ENCODE measurements at places on chromosomes 1 and 21. TPM values are rescaled to one million over a fixed set of nuclear protein-coding genes. Genes with fewer than 3 reads are reported as not detected.

The GJA8 gene
- total RNA-seq, result not detected

The RGS5 gene
- total RNA-seq, result 7.0 TPM

The SHISA4 gene
- 63.9 TPM for total RNA-seq

DNA sequence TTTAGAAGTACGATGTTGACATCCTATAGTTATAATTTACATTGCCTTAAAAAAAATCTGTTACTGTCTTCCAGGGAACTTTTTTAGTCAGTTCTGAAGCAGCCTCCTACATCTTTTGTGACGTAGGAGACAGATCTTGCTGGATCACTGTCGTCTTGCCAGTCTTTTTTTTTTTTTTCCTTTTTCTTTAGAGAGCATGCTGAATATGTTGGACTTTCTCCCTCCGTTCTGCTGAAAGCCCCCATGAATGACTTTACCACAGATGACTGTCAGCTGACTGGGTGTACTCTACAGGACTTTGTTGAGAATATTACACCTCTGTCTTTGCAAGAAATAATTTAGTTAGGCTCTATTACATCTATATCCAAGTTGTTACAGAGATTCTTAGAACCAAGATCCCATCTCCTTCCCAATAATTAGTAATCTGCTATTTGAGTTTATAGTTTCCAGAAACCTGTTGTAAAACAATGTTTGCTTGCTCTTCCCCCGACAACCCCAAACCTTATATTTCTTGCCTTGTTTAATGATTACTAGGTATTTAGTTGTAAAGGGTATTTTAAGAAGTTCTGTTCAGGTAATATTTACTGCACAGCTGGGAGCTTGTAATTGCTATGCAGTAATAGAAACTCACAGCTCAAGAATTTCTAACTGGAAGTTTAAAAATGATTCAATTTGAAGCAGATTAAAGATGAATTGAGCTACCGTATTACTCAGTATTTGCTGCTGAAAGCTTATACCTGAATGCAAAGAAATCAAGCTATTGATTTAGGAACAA lies 61.8 kb downstream of the RASAL2 start:
- no peak for DNase-seq

GRCh38 chr1:213154056-213154685 lies 103.1 kb downstream of the RPS6KC1 start:
- DNase-seq, result no peak

- DNase-seq, result peak; percentile 91
Measured at GRCh38 chr1:1406821-1407635, at the start of gene MRPL20. MRPL20 (minus strand) TSS chr1:1407293; CDS start chr1:1407217, 76 bp downstream.

GRCh38 chr21:16363100-16363499 lies 633.3 kb downstream of the USP25 start:
- no peak for DNase-seq

DNA sequence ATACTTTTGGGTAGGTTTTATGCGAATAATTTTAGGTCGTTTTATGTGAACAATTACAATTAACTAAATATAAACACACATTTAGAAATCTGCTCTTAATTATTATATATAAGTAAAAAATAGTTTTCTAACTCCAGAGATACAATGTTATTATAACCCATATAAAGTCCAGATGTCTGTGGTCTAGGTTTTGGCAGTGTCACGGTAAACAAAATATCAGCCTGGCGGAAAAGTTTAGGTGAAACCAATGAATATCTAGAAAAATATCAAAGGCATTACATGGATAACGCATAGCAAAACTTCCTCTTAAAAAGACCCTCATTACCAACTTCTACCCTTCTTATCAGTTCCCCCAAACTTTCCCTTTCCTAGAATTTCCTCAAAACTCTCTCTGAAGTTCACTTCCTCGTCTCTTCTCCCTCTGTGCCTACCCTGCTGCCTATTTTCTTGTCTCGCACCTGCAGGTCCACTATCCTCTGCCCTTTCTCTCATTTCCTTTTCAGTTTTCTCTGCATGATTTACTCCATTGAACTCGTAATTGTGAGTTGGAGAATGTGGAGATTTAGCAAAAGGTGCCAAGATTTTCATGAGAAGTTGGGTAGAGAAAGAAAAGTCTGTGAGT lies 21.8 kb downstream of the VTCN1 start:
- DNase-seq, result no peak

DNA sequence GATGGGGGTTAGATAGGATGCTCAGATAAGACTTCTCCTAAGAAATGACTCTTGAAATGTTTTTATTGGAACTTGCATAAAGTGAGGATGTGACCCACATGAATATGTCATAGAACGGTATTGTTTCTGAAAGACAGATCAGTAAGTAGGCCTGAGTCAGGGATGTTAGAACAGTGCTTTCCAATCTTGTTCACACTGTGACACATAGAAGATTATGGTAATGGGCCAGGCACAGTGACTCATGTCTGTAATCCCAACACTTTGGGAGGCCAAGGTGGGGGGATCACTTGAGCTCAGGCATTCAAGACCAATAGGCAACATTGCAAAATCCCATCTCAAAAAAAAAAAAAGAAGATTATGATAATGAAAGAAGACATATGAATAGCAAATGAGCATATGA lies 32.9 kb downstream of the FMO4 start:
- DNase-seq, result peak; percentile 26

GRCh38 chr1:46372431-46372830 lies 21.7 kb upstream of the FAAH start:
- no peak for DNase-seq

- no peak for DNase-seq
Measured at GRCh38 chr21:14541841-14542490, 4.1 kb downstream of the SAMSN1 start.

DNA sequence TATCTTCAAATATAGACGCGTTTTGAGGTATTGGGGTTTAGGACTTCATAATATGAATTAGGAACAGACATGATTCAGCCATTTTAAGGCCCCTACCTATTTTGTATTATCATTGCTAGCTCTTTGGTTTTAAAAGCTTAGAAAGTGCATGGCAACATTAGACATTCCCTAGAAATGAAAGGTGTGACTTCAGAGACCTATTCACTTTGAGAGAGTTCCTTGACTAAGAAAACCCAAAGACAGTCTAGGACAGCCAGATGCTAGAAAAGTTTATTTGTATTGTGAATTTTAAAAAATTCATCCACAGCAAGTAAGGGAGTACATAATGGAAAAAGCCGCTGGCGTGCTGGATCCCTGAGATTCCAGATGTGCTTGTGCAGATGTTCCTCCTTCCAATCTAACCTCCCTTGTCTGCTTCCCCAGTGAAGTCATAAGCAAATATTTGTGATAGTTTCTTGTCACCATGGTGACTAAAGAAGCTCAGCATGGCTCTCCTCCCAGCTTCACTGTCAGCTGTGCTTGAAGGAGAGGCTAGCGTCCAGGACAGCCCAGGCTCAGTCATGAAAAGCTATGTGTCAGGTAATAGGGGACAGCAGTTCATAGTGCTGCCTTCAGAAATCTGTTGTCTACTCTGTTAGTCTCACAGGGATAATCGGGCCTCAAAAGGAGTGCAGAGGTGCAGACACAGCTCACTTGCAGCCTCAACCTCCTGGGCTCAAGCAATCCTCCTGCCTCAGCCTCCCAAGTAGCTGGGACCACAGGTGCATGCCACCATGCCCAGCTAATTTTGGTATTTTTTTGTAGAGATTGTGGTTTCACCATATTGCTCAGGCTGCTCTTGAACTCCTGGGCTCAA lies 34.8 kb downstream of the KPNA6 start:
- peak; percentile 79 for DNase-seq

DNA sequence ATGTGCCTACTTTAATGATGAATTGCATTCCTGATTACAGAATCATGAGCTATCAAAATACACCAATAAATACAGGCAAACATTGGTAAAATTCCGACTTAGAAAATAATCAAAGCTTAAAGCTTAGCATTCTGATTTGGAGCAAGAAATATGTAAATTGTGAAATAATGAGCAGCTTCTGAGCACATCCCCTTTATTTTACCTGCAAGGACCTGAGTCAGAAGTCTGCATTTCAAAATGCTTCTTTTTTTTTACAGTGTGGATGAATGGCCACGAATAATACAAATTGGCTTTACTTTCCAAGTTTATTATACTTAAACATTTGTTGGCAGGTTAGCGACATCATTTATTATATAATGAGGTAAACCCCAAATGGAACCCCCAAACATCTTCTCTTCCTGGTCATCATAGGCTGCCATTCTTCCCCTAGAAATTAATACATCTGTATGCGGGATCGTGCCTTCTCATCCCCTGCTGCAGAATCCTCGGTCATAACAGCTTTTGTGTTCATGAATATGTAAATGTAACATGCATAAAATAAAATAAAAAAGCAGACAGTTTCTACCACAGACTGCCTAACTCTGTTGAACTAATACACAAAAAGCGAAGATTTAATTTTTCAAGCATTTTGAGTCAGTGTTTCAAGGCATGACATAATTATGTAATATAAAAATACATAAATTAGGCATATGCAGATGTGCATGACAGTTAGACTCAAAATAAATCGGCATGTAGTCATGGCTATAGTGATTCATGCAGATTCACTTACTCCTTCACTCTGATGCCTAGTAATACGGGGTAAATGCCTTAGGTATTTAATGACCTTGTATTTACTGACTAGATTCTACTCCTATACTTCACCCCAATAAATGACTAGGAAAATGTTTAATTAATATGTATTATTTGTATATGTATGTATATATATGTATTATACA lies 339.7 kb downstream of the USP25 start:
- no peak for DNase-seq

Data from M059J (cell line).